ENCODE measurements at places on chromosomes 12 and 14.
A peak's percentile ranks its signal among the peaks of the same experiment; 100 is the strongest.

- no peak for DNase-seq
These were observed 4.6 kb downstream of the FBRSL1 start for GRCh38 chr12:132494294-132495164.

- no peak for DNase-seq
These were observed 6.9 kb upstream of the TCL1B start for GRCh38 chr14:95679148-95679815.

- no peak for DNase-seq
These were observed 68.7 kb upstream of the MED13L start for GRCh38 chr12:116346222-116346621.

DNA sequence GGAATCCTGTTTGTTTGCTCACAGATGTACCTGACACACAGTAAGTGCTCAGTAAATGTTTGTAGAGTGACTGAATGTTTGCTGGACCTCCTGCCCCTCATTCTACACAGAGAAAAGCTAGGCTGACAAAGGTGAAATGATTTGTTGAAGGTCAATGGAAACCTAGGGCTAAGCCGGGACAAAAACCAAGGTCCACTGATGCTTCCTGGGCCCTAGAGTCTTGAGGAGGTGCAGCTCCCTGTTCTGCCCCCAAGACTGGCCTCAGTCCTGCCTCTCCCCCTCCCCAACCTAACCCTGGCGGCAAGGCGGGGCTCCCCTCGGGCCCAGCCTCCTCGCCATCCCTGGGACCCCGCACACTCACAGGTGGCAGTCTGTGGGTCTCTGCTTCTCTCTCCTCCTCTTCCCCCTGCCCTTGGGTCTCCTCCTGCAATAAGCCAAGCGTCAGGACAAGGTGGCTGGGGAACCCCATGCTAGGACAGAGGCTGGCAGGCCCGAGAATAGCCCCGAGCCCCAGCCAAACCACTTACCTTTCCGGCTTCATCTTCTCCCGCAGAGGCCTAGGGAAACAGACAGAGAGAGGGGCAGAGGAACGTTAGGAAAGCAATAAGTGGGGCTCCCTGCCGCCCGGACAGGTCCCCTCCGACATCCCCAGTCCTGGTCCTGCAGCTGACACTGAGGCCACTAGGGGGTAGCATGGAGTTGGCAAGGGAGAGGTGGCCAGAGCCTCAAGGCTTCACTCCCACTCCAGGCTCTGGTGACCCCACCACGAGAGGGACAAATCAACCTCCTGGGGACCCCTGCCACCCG is 9.3 kb downstream of the PGF start:
- peak; percentile 78 for DNase-seq

DNA sequence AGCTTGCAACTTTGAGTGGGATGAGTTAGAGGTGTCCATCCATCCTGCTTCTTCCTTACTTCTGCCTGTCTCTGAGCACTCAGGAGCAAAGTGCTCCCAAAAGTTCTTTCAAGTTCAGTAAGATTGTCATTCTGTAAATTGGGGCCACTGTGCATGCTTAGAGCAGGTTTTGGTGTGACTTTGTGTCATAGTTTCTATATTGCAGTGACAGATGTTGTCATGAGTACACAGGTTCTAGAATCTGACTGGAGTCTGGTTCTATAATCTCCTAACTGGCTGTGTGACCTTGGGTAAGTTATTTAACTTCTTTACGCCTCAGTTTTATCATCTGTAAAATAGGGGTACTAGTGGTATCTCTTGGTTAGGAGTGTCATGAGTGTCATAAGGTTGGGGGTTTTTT is 202.7 kb upstream of the BCL2L14 start:
- DNase-seq = no peak

All from activated naive CD4-positive, alpha-beta T cell treated with Interleukin-2 at 50 U/mL for 16 hours (primary cell).